Left lobe of liver (tissue), 2 donors: ENCODE measurements at places on chromosomes 4 and X.

DNA sequence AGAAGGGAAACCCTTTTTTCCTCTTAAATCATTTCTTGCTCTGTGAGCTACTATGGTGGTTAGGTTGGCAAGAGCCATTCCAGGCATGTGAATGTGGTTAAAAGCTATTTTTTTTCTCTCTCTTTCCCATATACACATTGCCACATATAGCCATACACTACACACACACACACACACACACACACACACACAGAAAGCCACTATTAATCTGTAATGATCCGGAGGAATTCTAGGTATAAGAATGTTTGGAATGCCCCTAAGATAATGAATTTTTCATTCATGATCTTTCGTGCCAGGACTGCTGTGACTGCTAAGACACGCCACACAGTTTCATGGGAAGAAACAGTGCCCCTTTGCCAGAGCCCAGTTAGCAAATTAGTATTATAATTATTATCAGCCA is 21.8 kb upstream of the TLL1 start:
- DNase-seq: no peak

DNA sequence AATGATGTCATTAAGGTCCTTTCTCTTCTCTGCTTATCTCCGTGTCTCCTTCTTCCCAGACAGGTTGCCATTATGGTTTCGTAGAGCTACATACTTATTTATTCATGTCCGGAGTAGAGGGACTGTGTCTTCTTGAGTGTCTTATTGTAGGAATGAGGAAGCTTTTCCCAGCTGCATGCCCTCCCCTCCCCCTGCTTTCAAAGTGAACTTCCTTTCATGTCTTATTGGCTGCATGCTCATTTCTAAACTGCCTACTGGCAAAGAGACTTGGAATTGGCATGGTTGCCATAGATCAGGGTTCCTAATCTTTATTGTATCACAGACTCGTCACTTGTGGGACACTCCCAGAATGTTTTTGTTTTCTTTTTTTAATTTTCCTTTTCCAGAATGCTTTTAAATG is 15.4 kb downstream of the VAMP7 start:
- no peak for DNase-seq

- no peak for DNase-seq
Measured at GRCh38 chr4:57344296-57344695, 234.1 kb upstream of the IGFBP7 start.

- DNase-seq: peak; percentile 62
Measured at GRCh38 chrX:154542723-154543424, 3.8 kb downstream of the G6PD start.

- DNase-seq: no peak
Measured at GRCh38 chr4:163484906-163485305, 9.6 kb upstream of the TMA16 start.

DNA sequence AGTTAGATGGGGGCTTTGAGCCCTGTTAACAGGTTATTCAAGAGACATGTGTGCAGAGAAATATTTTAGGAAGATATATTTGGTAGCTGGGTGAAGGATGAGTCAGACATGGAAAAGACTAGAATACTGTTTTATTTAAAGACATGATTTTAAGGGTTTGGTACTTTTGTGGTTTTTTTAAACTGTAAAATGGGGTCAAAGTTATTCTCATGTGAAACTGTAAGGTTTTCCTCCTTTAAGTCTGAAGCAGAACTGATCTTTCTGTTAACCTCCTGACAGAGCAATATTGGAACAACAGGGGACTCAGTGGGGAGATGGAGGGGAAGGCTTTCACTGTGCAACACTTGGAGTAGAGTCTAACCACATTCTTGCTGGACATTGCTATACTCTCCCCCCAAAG is 112.4 kb upstream of the LSM6 start:
- DNase-seq: no peak

GRCh38 chrX:19624739-19625138 is 109.4 kb upstream of the MAP3K15 start:
- DNase-seq: no peak

DNA sequence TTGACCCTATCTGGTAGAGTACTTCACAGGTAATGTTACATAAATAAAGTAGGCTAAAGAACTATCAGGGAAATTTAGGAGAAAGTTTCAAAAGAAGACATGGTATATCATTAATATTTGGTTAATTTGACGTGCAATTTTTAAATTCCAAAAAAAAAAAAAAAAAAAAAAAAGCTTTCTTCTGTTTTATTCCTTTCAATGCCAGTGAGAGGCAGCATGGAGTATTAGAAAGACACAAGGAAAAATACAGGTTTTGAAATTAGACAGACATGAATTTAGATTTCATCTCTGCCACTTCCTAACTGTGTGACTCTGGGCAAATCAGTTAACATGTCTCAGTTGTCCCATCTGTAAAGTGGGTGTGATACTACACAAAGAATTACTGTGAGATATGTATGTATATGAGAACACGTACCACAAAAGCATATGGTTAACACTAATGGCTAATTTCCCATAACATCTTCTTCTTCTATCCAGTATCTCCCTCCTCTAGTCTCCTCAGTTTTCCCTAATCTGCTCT is 132.5 kb downstream of the GPC3 start:
- DNase-seq: no peak

GRCh38 chr4:184641022-184641421 is 8.2 kb downstream of the CASP3 start:
- no peak for DNase-seq

GRCh38 chr4:122758033-122758432 is 25.5 kb downstream of the BBS12 start:
- no peak for DNase-seq

GRCh38 chrX:68183612-68184214 is 249.6 kb downstream of the OPHN1 start:
- no peak for DNase-seq

DNA sequence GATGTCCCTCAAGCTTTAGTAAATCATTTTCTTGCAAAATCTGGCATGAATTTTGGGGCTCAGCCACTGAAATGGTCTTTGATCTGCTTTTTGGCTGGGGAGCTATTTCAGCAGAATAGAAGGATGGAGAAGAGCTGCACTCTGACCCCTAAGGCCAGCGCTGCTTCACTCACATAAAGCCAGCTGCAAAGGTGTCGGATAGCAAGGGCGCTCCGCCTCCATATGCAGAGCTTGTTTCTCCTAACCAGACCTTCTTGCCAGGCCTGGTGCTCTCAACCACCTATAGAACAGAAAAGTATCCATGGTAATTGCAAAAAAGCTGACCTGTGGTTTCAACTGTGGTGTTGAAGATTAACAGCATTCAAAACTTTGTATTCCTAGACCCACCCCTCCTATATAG is 24.1 kb upstream of the COQ2 start:
- DNase-seq: no peak

DNA sequence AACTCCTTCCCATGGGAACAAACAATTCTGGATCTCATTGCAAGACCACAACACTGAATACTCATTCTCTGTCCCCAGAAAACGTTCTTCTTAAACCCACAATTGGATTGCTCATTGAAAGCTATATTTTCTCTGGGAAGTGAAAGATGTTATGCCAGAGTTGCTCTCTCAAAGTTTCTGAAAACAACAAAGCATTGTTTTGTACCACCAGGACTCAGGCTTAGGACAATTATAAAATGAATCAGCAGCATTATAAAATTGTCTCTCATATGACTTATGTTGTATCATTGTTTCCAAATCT is 26.5 kb downstream of the TFDP3 start:
- DNase-seq: no peak

DNA sequence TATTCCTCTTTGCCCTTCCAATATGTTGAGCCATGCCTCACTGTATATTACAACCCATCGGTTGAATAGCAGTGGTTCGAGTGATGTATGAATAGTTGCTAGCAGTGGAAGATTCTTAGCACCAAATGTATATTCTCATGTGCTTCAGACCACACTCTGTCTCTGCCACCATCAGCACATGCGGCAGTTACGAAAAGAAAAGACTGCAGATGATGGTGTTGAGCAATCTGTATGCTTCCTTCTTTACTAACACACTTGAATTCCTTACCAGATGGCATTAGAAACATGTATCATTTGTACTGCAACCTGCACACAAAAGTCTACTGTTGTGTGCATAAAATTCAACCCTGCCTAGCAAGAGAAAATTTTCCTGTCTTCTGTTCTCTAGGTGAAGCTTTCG is 214.6 kb downstream of the ENOX2 start:
- DNase-seq: no peak

GRCh38 chr4:55996646-55997045 is 47.9 kb downstream of the CEP135 start:
- no peak for DNase-seq

DNA sequence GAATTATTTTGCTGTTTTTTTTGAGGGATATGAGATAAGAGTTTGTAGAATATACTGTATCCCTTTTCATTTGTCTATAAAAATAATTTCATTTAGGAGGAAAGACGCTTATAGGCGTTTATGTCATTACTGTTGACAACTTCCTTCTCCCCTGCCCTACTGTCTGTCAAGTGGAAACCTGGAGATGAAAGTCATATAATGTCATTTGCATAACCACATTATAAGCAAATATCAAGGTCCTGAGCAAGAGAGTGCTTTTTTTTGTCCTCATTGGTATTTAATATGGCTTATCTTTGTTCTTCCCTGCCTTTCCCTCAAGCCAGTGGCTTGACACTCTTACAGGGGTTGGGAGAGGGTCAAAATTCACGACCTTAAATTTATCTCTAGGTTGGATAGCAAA is 55.8 kb downstream of the LRP2BP start:
- no peak for DNase-seq

GRCh38 chr4:61079976-61080375 is 120.2 kb upstream of the ADGRL3 start:
- no peak for DNase-seq

DNA sequence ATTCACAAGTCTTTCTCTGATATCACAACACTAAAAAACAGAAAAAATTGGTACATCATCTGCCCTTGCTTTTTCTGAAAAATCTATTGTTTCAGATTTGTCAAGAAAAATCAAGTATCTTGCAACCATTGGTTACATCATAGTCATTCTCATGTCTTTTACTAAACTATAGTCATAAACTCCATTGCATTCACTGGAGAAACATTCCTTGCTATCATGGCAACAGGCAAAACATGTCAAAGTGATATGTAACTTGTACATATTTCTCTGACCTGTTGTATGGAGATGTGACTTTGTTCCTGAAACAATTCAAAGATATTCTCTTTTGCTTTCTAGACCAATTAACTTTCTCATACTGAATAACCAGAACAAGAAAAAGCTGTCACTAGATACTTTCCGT is 121.9 kb upstream of the ANK2 start:
- DNase-seq: no peak

DNA sequence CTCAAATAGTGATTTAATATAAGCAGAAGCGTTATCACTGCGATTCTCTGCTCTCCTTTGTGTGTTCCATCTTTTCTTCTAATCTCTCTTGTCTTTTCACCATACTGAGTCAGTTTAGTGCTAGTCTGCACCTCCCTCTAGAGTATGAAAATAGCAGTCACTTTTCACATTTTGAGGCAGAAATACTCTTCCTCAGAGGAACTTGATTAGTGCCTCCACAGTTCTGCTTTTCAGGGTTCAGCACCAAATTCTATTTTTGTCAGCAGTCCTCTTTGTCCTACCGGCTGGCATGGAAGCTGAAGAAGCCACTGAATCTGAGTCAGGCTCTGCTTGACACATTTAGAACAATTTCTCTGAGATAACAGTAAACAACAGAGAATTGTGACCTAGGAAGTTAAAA is 49.7 kb upstream of the ANKRD17 start:
- no peak for DNase-seq
